ENCODE measurements at places on chromosomes 11 and 22.
A peak's percentile ranks its signal among the peaks of the same experiment; 100 is the strongest.

DNA sequence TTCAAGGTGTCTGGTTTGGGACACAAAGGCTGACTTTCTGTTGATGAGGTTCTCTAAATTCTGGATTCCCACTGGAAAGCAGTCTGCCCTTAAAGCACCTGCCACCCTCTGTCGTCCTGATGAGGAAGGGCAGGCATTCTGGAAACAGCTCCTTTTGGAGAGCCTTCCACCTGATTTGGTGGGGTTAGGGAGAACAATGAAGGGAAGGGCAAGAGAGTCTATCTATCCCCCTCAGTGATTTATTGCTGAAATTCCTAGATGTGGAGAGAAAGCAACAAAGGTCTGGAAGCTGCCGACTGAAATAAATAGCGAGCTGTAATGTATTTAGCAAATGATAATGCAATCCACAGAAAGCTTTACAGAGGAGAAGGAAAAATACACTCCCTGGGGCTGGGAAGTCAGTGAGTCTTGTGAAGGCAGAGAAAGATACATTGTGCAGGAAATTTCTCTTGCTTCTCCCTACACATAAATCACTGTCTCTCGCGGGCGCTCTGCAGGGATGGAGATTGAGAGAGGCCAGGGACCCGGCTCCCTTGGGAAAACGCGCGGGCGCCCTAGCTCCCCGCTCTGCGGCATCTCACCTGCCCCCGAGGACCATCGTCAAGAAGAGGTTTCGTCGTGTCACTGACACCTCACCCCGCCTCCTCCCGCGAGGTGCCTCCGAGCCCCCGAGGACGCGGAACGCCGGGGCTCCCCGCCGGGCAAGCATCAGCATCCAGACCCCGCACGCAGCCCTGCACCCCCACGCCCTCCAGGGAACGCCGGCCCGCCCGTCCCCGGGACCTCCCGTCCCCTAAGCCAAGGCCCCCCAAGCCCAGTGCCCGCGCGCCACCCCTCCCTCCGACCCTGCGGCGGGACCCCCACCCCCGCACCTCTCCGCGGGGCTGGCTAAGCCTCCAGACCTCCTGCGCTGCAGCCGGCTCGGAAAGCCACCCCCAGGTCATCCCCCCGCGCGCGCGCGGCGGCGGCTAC, 673 bp downstream of the CDON start:
- DNase-seq, result peak; percentile 30

GRCh38 chr11:77217156-77217555, 84.3 kb downstream of the GDPD4 start:
- DNase-seq, result no peak

DNA sequence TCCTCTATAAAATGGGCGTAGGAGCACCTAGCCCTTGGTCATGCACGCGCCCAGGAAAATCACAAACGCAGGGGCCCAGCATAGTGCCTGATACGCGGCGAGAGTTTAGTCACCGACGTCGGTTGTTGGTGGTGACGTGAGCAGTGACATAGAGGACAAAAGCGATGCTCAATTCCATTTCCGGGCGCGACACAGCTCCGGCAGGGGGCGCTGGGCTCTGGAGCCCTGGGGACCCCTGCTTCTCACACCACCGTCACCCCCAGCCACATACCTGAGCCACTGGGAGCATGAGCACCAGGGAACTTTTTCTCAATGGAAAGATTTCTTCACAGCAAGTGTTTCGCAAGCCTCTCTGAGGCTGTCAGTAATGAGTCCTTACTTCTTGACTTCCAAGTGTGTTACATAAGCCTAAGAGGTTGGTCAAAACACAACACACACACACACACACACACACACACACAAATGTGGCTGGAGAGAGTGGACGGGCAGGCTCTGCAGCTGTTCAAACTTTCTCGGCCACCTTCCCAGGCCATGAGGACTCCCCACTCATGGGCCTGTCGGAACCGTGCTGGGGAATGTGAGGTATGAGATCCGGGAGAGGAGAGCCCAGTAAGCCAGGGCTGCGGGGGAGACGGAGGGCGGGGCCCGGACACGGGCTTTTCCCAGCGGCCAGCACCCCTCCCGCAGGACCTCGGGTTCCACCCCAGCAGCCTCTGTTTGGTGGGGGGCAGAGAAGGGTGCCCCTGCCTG, 36.9 kb upstream of the LINC01488 start:
- no peak for DNase-seq

DNA sequence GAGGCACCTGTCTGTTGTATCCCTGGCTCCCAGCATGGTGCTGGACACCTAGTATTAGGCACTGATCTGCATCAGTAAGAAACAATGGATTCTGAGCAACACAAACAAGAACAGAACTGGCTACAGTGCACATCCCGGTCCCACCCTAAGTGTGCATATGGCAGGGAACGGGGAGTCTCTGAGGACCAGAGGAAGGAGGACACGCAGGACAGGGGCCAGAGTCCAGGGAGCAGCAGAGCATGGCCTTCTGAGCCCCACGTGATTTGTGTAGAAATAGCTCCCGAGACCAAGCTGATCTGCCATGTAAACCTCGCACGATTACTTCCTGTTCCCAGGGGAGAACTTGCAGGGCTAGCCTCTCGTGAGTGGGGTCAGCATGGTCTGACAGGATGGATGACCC, 12.7 kb upstream of the SNX32 start:
- DNase-seq, result no peak

GRCh38 chr11:76838678-76839068, 22.0 kb upstream of the ACER3 start:
- no peak for DNase-seq

- no peak for DNase-seq
Measured at GRCh38 chr11:65183201-65183891, 1.6 kb downstream of the CAPN1 start.

- no peak for DNase-seq
Measured at GRCh38 chr11:89119426-89119825, 53.6 kb upstream of the GRM5 start.

DNA sequence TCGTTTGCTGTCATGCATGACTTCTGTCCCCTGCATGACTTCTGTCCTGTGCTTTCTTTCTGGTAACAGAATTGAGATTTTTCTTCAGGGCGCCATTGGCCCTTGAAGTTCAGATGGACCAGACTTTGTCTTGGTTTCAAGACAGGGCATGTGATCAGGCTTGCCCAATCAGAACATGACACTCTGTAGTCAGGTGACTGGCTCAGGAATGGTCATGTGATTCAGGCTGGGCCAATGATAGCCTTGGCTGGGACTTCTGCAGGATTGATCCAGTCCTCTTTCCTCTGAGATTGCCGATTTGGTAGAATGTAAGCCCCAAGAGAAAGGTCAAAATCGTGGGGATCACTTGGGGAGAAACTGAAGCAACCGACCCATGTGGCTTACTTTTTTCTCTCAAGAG, 90.5 kb upstream of the ALX4 start:
- DNase-seq, result no peak

DNA sequence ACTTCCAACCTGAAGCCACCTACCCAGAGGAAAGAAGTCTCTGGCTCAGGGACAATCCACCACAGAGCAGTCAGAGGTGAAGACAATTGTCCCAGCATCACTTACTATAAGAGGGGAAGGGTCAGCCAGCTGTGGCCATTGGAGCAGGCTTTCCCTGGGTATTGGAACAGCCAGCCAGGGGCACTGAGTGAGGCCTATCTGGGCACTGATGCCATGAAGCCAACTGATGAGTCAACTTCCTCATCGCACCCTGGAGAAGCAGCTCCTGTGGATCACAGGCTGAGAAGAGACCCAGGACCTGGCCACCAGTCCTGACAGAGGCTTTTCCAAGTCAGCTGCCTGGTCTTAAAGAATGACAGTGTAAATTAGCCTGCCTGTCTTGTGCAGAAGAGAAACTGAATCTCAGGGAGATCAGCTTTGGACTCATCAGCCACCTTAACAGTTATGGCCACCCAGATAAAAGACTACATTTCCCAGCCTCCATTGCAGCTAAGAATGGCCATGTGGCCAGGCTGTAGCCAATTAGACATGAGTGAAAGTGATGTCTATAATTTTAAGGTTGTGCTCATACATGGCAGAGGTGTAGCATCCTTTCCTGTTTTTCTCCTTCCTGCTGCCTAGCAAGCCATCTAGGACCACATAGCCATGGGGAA, 19.0 kb downstream of the CHST1 start:
- no peak for DNase-seq

All from stimulated activated CD4-positive, alpha-beta T cell treated with anti-CD3 and anti-CD28 coated beads, Interleukin-1b, Interleukin-23, amount 100 ng/mL, for 4 hours (primary cell).